GM12865 (cell line): ENCODE measurements at places on chromosomes 3 and 15.

GRCh38 chr15:81296673-81297072, 27.3 kb downstream of the STARD5 start:
- peak; percentile 95 for DNase-seq

DNA sequence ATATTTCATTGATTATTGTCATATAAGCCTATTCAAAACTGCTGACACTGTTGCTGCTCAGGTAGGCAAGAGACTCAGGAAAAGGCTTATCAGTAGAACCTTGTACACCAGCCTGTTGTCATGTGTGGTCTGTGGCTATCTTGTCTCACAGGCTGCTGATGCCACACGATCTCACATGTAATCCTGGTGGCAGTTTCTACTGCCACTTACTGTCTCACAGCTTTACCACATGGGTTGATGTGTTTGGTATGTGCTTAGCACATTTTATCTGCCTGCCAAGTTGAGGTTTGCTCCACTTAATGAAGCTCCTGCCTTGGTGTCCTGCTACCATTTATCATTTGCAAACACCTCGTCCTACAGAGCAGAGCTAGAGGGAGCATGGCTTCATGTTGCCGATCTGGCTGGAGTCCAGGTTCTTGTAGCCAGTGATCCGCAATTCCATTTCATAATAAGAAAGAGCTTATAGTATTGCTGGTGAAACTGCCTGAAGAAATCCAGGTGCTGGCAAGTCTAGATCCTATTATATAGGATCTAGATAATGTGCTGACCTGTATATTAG, 637.9 kb downstream of the NLGN1 start:
- DNase-seq = no peak

- DNase-seq = no peak
These were observed 35.3 kb downstream of the FSIP1 start for GRCh38 chr15:39747326-39747725.

- no peak for DNase-seq
These were observed 193.1 kb downstream of the TNIK start for GRCh38 chr3:171267104-171267503.

GRCh38 chr3:131550562-131551465, 48.0 kb upstream of the MRPL3 start:
- DNase-seq = no peak

DNA sequence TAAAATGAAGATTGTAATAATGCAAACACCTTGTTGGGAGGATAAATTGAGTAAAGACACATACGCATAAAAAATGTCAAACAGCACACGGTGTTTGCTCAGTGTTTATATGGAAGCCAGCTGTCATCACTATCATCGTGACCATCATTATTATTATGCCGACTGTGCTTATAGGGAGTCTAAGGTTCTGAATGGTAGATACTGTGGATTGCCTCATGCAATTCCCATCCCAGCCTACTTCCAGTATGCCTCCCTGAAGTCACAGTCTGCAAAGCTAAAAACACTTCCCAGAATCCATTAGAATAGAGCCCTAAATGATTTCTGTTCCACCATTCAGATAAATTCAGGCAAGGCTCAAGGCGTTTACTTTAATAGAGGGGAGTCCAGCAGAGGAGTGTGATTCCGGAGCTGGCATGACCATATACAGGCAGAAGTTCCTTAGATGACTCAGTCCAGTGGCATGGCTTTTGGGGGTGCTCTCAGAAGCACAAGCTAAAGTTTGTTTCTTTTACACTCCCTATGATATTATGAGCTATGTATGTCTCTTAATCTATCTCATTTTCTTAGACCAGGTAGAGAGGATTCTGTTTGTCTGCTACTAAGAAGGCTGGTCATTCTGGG, 148.7 kb downstream of the MEX3B start:
- DNase-seq = no peak

- DNase-seq = no peak
These were observed 55.7 kb upstream of the CHL1 start for GRCh38 chr3:140748-141330.

DNA sequence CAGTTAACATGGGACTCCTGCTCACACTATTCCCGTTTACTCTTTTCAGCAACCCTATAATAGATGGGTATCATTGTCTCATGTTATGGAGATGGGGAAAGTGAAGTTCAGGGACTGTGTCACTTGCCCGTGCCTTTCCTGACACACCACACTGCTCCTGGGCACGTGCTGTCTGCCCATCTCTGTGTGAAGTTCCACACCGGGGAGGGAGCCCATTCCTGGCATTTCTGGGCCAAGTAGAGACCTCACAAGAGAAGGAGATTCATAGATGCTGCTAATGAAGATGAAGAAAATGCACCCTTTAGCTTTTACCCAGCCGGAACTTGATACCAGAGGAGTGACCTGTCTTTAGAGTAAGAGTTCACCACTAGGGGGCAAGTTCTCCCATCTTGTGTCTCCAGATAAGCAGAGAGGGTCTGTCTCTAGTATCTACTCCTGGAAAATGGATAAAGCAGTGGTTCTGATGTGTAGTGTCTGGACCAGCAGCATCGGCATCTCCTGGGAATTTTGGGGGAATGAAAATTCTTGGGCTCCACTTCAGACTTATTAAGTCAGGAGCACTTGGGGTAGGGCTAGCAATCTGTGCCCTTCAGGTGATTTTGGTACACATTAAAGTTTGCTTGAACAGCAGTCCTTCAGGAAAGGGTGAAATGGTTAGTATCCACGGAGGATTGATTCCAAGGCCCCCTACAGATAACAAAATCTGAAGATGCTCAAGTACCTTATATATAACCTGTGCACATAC, 2.0 kb upstream of the TOPBP1 start:
- peak; percentile 82 for DNase-seq

DNA sequence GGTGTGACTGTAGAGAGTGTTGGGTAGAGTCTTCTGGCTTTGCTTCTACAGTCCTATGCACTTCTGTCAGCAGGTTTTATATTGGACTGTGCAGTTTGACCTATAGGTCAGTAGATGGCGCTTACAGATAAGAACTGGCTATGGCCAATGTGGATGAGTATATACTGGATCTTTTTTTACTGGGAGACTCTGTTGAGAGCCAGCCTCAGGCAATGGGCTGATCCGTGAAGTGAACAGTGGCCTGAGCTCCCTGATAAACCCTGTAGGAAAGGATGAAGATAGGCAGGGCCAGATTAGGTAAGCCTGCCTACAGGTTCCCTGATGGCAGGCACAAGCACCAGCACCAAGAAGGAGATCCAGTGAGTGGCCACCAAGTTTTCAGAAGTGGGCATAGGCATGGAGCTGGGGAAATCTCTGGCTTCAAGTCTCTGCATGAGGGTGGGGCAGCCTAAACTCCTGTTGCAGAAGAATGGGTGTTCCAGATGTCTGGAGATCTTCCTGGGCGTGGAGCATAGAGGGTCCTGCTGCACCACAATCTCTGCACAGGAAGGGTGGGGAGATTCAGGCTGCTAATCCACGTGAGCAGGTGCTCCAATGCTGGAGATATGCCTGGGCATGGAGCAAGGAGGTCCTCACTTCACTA, 326.0 kb upstream of the SGO1 start:
- DNase-seq = peak; percentile 31

- no peak for DNase-seq
These were observed 8.9 kb upstream of the PXK start for GRCh38 chr3:58323529-58324390.

- no peak for DNase-seq
These were observed 289.6 kb upstream of the C2CD4B start for GRCh38 chr15:62454567-62455172.

DNA sequence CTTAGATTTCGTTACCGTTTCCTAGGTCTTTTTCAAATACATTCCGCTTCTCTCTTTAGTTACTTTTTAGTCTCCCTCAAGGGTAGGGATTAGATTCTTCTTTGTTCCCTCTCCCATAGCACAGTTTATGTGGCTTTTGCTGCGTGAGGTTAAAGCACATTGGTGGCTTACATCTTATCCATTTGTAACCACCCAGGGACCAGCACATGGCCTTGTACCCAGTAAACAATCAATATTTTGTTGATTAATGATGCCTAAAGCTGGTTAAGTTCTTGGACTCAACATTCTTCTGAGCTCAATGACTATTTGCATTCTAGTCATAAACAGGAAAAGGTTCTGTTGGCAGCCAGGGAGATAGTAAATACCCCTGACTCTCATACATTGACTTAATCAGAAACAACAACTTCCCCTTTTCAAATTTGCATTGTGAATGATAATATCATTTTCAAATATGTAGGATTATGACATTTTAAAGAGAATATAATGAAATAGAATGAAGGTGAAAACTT, 60.2 kb downstream of the CACNA1D start:
- DNase-seq = peak; percentile 80

- DNase-seq = no peak
These were observed 18.0 kb downstream of the RMDN3 start for GRCh38 chr15:40737048-40737447.

- DNase-seq = no peak
These were observed 25.6 kb downstream of the CEP63 start for GRCh38 chr3:134511500-134511899.

DNA sequence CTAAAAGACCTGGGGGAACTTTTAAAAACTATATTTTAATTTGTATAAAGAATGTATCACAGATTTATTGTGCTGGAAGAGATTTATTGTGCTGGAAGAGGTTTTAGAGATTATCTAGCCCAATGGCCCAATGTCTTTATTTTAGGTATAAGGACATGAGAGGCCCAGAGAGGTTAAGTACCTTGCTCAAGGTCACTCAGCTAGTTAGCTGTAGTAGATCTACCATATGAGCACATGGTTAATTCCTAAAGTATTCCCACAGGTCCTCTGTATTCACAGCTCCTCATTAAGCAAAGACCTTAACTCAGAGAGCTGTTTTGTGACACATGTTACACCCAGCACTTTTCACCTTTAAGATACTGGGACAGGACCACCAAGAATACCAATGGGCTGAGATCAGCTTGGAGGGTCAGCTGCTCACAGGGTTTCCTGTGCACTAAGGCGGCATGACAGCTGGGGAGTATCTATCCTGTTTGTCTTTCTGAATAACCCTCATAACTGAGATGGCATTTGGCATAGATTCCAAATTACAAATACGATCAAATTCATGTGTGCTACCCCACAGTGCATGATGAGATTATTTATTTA, 143.1 kb upstream of the TBL1XR1 start:
- DNase-seq = no peak

GRCh38 chr15:99632521-99632920, 66.7 kb downstream of the MEF2A start:
- DNase-seq = no peak

DNA sequence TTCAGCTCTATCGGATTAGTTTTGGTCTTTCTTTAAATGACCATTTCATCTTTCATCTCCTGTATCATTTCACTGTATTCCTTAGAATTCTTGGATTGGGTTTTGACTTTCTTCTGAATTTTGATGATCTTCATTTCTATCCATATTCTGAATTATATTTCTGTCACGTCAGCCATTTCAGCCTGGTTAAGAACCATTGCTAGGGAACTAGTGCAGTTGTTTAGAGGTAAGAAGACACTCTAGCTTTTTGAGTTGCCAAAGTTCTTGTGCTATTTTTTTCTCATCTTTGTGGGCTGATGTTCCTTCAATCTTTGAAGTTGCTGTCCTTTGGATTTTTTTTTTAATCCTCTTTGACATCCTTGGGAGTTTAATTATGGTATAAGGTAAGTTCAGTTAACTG, 54.6 kb downstream of the STRIT1 start:
- DNase-seq = no peak

- peak; percentile 69 for DNase-seq
These were observed 59.3 kb downstream of the CYP11A1 start for GRCh38 chr15:74307827-74308811.

DNA sequence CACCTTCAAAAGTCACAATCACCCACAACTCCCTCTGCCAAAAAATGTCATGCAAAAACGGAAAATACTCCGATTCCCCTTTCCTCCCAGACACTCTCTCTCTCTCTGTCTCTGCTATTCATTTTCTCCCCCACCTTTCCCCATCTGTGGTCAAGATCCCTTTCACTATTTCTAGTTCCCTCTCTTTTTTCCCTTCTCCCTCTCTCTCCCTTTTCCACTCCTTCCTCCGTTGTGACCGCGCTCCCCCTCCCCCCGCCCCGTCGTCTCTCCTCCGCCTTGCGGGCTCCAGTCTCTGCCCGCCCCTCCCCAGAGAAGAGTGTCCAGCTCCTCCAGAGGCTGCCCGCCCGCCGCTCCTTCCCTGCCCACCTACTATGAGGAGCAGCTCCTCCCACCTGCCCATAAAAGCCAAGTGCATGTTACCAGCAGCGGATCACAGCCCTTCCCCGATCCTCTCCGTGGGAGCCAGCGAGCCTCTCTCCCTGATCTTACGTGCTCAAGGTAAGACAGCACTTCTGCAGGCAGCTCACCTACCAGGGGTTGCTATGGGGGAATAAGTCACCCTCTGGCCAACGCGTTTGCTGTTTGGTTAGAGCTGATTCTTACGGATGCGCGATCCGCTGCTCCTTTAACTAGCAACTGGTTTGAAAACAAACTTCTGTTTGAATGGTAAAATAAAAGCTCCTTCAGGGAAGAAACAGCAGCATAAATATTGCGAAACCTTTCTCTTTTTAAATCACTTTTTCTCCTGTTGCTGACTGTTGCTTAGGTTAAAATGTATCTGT, at the start of gene COL8A1:
Gene COL8A1 (plus strand): TSS at position 428 of the 782 bp plus-strand sequence. CDS start 152,089 bp downstream, outside the sequence.
- DNase-seq = no peak

GRCh38 chr3:114539525-114539924, 245.7 kb downstream of the TIGIT start:
- no peak for DNase-seq
